ENCODE measurements at places on chromosomes 5 and 9.
A peak's percentile ranks its signal among the peaks of the same experiment; 100 is the strongest.

DNA sequence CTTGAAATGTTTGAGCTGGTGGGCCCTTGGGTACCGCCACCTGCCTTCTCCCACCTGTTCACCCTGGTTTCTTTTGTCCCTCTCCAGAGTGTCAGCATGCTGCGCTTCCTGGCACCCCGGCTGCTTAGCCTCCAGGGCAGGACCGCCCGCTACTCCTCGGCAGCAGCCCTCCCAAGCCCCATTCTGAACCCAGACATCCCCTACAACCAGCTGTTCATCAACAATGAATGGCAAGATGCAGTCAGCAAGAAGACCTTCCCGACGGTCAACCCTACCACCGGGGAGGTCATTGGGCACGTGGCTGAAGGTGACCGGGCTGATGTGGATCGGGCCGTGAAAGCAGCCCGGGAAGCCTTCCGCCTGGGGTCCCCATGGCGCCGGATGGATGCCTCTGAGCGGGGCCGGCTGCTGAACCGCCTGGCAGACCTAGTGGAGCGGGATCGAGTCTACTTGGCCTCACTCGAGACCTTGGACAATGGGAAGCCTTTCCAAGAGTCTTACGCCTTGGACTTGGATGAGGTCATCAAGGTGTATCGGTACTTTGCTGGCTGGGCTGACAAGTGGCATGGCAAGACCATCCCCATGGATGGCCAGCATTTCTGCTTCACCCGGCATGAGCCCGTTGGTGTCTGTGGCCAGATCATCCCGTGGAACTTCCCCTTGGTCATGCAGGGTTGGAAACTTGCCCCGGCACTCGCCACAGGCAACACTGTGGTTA is 3.3 kb downstream of the ALDH1B1 start:
- no peak for DNase-seq

GRCh38 chr5:132289097-132289496 is 5.1 kb upstream of the SLC22A4 start:
- DNase-seq, result no peak

DNA sequence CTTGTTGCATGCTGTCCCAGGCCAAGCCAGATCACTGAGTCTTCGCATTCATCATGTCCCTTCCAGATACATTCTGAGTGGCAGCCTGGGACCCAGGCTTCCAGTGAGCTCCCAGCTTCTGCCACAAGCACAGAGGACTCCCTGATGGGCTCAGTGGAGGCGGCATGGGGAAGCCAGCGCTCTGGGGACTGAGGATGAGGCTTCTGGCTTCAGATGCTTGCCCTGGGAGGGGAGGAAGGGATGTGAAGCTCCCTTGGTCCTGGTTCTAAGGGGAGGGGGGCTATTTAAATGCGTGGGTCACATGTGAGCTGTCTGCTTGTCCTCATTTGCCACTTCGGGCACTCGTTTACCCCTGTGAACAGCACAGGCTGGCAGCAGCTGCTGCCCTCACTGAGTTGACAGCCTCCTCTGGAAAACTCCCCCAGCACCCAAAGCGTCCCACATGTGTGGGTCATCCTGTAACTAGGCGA is 174.0 kb downstream of the NR3C1 start:
- no peak for DNase-seq

DNA sequence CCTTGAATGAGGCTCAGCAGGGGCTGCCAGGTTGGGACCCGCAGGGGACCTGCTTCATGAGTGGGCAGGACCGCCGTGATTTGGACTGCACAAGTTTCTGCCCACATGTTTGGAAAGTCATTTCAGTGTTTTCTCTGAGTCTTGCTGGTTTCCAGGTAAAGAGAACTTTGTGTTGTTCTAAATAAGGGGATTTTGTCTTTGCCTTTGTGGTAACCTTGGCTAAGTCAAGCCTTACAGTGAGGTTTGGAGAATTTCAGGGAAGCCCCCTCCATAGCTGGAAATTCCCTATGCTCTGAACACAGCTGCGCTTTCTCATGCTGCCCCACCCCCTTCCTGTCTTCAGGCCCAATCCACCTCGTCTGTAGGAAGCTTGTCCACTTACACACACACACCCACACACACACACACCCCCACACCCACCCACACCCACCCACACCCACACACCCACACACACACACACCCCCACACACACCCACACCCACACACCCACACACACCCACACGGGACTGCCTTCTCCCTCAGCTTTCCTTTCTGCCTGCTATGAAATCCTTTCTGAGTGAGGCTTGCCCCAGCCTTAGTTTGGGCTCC is 270.1 kb downstream of the HSPA4 start:
- DNase-seq, result no peak

DNA sequence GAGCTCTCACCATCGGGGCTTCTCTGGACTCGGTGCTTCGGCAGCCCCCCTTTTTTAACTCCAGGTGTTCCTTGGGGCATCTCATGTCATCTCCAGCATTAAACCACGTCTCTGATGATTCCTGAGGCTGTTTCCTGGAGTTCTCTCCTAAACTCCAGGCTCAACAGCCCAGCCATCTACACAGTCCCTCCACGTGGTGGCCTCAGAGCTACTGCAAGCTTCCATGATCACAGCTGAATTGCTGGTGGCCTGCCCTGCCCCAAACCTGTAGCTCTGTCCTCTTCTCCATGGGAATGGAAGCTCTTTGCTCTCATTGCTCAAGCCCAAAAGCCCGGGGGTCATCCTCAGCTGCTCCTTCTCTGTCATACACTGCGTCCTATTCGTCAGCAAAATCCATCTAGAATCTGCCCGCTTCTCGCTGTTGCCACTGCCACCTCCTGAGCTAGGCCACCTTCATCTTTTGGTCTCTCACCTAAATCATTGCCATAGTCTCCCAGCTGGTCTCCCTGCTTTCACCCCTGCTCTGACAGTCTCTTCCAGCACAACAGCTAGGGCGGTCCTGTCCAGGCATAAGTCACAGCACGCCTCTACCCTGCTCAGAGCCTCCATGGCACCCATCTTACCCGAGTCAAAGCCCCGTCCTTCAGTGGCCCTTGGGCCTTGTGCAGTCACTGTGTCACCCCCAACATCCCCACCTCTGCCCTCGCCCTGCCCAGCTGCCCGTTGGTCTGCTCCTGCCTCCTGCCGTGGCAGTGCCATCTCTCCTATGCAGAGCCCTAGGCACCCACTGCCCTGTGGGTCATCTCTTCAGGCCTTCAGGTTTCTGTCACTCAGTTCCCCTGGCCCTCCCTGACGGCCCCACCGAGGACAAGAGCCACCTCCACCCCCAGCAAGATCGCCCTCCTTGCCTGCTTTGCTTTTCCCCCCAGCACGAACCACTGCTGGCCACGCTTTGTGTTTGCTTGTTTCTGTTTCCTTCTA is 6.4 kb downstream of the B4GALT7 start:
- no peak for DNase-seq

DNA sequence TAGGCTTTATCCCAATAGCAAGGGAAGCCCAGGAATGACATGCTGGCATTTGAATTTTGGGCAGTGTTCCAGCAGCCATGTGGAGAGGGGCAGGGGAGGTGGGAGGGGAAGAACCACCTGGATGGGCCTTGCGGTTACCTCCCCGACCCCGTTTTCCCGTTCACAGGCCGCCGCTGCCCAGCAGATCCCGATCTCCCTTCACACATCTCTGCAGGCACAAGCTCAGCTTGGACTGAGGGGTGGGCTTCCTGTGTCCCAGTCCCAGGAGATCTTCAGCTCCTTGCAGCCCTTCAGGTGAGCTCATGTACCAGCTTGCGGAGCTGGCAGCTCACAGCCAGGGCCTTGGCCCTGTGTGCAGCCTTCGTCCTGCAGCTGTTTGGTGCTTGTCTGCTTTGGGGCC is 15.7 kb upstream of the POMT1 start:
- DNase-seq, result no peak

GRCh38 chr5:173613433-173614159 is 2.9 kb downstream of the BOD1 start:
- no peak for DNase-seq

DNA sequence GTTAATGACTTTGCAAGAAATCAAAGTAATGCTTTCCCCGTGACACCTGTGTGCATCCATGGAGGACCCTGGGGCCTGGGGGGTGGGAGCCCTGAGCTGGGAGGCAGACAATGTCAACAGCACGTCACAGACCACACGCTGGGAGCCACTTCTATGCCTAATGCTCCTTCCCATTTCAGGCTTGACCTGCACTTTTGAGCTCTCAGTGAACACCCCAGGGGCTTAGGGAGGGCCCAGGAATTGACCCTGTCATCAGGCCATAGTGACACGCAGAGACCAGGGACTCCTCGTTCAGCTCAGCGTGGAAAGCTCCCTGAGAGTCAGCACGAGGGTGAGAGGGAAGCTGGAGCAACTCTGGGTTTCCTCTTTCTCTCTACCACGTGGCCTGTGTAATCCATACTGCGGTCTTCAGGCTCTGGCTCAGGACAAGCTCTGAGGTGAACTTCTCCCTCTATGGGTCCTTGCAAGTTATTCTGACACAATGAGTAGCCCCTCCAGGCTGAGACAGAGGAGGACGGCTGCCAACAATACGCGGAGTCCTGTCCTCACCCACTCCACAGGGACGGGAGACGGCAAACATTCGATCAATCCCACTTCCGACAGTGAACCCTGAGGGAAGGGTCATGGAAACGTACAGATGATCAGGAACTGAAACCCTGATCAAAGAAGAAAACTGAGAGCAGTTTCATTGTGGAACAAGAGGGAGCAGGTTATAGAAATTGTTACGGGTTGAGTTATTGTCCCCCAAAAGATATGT is 130.8 kb upstream of the IRX4 start:
- no peak for DNase-seq

- DNase-seq, result no peak
These were observed 1293.7 kb upstream of the C9orf72 start for GRCh38 chr9:28866951-28867350.

DNA sequence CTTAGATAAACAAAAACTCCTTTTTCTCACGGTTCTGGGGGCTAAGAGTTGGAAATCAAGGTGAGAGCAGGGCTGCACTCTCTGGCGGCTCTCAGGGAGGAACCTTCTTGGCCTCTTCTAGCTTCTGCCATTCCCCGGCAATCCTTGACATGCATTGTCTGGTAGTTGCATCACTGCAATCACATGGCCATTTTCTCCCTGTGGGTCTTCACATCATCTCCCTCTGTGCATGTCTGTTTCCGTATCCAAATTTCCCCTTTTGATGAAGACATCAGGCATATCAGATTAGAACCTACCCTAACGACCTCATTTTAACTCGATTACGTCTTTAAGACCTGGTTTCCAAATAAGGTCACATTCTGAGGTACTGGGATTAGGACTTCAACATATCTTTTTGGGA is 129.2 kb upstream of the MAN2A1 start:
- DNase-seq, result no peak

GRCh38 chr9:99720455-99721050 is 101.1 kb upstream of the NR4A3 start:
- DNase-seq, result no peak

DNA sequence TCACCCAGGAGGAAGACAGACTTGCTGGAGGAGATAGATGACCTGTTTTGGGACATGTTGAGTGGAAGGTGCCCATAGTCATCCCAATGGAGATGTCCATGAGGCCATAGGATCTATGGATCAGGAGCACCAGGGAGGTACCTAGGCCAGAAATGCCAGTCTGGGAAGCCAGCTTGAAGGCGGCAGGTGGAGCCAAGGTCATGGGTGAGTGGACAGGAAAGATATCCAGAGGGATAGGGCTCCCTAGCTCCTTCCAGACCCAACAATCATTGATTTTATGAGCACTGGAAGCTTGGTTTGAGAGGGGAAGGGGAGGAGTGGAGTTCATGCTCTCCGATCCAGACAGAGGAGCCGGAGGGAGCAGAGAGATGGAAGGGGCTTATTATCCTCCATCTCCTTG is 252.6 kb downstream of the CDK5RAP2 start:
- DNase-seq, result no peak

GRCh38 chr5:142012792-142013388 is at the start of gene GNPDA1:
Gene GNPDA1 (minus strand): TSS chr5:142013027. CDS start chr5:142012035, 992 bp downstream.
- DNase-seq, result peak; percentile 84

DNA sequence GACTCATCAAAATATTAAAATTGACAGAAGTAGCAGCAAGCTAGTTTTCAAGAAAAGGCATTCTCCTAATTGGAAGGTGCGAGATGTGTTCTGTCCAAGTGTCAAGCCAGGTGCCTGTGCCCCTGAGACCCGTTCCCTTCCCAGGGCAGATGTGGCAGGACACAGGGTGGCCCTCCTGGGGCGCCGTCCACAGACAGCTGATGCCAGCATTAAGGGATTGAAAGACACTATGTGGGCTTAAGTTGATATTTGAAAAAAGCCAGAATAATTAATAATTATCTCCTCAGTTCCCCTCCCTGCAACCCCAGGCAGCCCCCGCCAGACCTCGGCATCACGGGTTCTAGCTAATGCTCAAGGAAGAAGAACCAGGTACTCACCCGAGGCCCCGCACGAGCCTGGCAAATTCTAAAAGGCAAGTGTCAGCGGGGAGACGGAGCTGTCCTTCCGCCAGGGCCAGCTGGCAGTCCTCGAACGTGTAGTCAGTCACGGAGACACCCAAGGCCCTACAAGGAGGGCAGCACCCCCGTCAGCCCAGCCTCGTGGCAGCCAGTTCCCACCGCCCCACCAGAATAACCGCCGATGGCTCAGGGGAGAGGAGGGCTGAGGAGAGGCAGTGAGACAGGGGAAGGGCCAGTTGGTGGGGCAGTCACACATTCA is 29.1 kb upstream of the SLC6A3 start:
- no peak for DNase-seq

DNA sequence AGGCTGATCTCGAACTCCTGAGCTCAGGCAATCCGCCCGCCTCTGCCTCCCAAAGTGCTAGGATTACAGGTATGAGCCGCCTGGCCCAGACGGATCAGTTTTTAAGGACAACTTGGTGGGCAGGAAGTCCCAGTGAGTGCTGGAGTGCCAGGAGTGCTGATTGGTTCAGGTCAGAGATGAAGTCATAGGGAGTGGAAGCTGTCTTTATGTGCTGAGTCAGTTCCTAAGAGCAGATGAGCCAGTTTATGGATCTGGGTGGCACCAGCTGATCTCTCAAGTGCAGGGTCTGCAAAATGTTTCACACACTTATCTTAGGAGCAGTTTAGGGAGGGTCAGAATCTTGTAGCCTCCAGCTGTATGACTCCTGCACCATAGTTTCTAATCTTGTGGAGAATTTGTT is 292.1 kb upstream of the ELAVL2 start:
- no peak for DNase-seq

- no peak for DNase-seq
These were observed 10.2 kb downstream of the EXOC3 start for GRCh38 chr5:452978-453710.

GRCh38 chr5:52769061-52769460 is 18.7 kb upstream of the ITGA1 start:
- DNase-seq, result no peak

GRCh38 chr9:95756986-95757385 is 118.5 kb upstream of the ERCC6L2 start:
- DNase-seq, result no peak

- no peak for DNase-seq
These were observed 49.2 kb upstream of the TNC start for GRCh38 chr9:115167175-115167574.

GRCh38 chr5:159884917-159885620 is 31.2 kb upstream of the ADRA1B start:
- DNase-seq, result no peak

GRCh38 chr5:151150471-151151262 is 6.9 kb downstream of the ANXA6 start:
- DNase-seq, result peak; percentile 13

GRCh38 chr5:123478546-123478945 is 33.4 kb upstream of the CSNK1G3 start:
- no peak for DNase-seq

All from mucosa of gallbladder (tissue), 1 donor.